Stimulated activated CD8-positive, alpha-beta memory T cell treated with anti-CD3 and anti-CD28 coated beads, Interleukin-7, amount 100 ng/mL, for 4 hours (primary cell): ENCODE measurements at places on chromosomes 13 and 19.

GRCh38 chr19:3813473-3814392 lies 27.6 kb upstream of the MATK start:
- no peak for DNase-seq

DNA sequence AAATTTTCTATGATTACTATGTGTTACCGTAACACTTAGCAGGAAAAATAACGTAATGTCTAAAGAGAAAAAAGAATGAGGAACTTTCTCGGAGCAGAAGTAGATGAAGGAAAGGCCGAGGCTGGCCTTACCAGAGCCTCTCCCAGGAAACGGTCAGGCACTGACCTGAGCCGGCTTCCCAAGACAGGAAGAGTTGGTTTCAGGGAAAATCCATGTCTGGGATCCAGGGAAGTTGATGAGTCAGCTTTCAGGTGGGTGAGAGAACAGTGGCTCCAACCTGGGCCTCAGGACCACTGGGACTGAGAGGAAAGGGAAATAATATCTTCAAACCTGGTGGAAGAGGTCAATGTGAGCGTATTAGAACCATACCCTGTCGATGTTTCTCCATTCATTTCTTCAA lies 93.3 kb upstream of the UBL3 start:
- DNase-seq, result no peak

GRCh38 chr13:85445534-85445933 lies 353.7 kb downstream of the SLITRK6 start:
- no peak for DNase-seq

DNA sequence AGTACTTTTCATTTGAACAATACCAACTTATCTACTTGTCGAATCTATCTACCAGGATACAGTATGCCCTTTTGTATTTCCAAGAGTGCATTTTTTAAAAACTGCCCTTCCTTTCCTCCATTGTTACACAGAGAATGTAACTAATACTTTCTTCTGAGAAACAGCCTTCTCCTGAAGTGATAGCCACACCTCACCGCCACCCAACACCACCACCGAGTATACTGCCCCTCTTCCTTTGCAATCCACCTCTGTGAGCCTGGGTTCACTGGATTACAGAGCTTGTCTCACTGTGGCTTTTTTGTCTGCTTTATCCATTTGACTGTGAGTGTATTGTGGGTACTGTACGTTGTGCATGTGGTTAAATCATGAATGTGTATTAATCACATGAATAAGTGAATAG lies 305.4 kb downstream of the KLF12 start:
- DNase-seq, result no peak

DNA sequence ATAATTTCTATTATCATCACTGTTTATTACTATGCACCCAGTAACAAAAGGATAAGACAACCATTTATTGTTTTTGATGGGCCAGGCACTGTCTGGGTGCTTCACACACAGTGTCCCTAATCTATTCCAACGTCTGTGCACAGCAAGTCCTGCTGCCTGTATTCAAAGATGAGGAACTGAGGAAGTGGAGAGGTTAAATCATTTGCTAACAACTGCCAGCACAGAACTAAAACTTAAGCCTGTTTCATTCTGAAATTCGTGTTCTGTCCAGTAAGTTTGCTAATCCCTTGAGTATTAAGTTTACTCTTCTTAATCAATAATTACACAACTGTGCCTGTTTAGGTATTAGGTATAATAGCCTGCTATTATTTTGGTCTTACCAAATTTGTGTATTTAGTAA lies 41.9 kb downstream of the TEX26 start:
- DNase-seq, result no peak
